ENCODE measurements at places on chromosomes 1 and 21. TPM values are rescaled to one million over a fixed set of nuclear protein-coding genes. Genes with fewer than 3 reads are reported as not detected.
A peak's percentile ranks its signal among the peaks of the same experiment; 100 is the strongest.

DNA sequence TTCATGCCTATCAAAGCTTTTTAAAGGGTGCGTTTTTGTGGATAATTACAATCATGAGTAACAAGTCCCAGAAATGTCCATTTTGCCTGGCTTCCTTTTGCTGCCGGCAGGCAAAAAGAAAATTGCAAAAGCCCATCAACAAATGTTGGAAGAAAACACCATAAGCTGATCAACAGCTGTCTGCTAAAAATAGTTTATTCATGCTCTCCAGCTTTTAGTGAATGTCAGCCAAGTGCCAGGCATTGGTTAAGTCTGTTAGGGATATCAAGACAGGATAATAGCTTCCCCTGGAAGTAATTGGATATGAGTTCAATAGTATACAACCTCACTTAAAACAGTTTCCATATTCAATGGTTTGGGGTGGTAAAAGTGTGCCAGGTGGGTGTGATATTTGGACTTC, 13.6 kb upstream of the AGMAT start:
- DNase-seq = no peak

KIAA1614 gene
- 0.12 TPM for total RNA-seq

- no peak for DNase-seq
Measured at GRCh38 chr21:38269576-38269936, 12.8 kb downstream of the KCNJ15 start.

DNA sequence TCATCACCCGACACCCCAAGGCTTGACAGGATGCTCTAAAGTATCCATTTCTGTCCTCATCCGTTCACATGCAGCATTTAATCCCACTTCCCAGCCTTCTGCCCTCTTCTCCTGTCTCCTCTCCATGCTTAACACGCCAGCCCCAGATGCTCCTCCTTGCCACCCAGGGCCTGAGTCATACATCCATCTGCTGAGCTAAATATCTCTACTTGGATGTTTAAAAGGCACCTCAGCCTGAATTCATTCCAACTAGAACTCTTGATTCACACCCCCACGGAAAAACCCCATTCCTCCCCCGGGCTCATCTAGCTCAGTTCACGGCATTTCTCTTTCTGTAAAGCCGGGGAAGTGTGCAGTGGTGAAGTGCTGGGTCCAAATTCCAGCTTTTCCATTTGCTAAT, 27.7 kb downstream of the TEX35 start:
- no peak for DNase-seq

HUNK gene
- 0.26 TPM for total RNA-seq

GRCh38 chr1:14678011-14678638, 79.6 kb downstream of the KAZN start:
- no peak for DNase-seq

ZYG11A gene
- not detected for total RNA-seq

- DNase-seq = peak; percentile 70
Measured at GRCh38 chr21:41926117-41926806, 27.6 kb downstream of the C2CD2 start.

GJA4 gene
- total RNA-seq = not detected

GRCh38 chr21:23452384-23453083, 2154.7 kb downstream of the MRPL39 start:
- DNase-seq = no peak

DNA sequence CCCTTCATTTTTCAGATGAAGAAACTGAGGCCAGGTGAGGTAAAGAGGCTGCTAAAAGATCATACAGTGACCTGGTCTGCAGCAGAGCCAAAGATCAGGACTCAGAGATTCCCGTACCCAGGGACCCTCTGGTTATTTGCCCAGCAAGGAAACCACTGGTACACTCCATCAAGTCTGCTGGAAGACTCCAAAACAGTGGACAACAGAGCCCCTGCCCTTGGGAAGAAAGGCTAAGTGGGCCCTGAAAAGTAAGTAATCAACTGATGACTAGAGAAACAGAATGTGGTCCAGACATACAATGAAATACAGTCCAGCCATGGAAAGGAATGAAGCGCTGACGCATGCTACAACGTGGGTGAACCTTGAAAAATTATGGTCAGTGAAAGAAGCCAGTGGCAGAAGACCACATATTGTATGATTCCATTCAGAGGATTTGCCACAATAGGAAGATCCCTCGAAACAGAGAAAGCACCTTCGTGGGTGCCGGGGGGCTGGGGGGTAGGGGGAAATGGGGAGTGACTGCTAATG, 106.4 kb downstream of the ETS2 start:
- no peak for DNase-seq

DNA sequence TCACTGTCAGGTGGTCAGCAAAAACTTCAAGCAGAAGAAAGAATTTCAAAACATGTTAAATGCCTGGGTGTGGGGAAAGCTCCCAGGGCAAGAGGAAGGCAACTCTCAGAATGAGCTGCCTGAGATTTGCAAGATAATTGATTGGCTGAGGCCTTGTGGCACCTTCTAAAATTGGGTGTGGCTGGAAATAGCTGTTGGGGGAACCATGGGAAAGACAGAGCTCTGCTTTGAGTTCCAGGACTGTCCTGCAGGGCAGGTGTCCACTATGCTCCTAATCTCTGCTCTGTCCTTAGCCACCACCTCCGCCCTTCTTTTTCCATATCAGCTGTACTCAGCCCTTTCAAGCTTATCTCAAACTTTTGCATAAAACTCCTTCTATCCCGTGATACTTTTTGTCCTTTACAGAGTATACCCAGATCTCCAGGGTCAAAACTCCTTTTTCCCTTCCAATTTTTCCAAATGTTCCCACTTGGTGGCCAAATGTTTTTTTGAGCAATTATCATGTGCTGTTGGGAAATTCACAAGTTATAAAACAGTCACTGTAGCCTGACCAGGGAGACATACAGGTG, 23.8 kb upstream of the PPP2R5A start:
- DNase-seq = no peak

DNA sequence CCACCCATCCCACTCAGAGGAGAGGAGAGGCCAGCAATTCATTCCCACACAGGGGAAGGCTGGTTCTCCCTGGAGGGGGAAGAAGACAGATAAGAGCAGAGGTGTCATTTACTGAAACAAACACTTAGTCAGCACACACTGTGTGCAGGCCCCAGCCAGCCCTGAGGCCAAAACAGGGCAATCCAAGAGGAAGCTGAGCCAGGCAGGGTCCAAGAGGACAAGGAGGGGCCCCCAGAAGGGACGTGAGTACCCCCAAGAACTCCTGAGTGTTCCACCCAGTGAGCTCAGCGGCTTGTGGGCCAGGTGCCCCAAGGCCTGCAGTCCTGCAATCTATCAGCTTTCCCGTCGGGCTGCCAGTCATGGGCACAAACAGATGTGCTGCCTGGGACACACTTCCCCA, 15.8 kb downstream of the ADGRB2 start:
- DNase-seq = no peak

TFAP2E gene
- 2.9 TPM for total RNA-seq

- DNase-seq = peak; percentile 48
Measured at GRCh38 chr21:25708467-25709065, 26.1 kb downstream of the ATP5PF start.

- no peak for DNase-seq
Measured at GRCh38 chr1:156155756-156156510, 2.5 kb downstream of the SEMA4A start.

DNA sequence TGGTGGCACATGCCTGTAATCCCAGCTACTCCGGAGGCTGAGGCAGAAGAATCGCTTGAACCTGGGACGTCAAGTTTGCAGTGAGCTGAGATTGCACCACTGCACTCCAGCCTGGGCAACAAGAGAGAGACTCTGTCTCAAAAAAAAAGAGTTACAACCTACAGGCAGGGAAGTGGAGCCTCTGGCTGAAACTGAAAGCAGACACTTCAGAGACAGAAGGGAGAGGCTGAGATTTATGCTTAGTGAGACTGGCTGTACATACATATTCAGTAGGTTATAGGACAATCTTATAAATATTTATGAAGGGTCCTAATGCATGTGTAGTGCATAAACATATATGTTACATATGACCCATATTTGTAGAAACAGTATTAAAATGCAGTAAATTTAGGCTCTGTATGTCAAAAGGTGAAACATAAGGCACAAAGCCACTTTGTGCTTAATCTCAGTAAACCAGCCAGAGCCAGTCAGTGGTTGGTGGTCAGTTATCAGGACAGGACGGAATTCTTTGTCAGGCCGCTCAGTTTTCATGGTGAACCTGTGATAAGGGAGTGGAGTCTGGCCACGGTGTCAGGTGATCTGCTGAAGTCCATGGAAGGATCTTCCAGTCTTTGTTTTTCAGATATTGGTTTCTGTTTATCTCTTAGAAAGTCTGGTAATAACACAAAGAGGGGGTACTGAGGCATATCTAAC, 13.7 kb downstream of the RHEX start:
- no peak for DNase-seq

PADI3 gene
- total RNA-seq = not detected

DNA sequence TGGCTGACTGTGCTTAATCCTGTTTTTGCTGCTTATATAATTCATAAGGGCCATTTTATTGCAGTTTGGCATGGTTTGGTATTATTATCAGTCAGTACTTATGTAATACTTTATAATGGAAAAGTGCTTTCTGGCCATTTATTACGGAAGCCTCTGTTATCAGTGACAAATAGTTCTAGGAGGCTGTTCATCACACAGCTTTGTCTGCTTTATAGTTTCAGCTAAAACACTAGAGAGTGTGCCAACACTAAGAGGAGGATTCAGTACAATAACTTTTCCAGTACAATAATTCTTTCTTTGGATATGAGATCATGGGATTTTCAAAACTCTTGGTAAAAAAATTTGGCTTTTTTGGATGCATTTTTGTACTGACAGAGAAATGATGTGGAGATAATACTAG, 102.9 kb upstream of the PTGFR start:
- DNase-seq = no peak

AHCYL1 gene
- total RNA-seq = 45.1 TPM

DNA sequence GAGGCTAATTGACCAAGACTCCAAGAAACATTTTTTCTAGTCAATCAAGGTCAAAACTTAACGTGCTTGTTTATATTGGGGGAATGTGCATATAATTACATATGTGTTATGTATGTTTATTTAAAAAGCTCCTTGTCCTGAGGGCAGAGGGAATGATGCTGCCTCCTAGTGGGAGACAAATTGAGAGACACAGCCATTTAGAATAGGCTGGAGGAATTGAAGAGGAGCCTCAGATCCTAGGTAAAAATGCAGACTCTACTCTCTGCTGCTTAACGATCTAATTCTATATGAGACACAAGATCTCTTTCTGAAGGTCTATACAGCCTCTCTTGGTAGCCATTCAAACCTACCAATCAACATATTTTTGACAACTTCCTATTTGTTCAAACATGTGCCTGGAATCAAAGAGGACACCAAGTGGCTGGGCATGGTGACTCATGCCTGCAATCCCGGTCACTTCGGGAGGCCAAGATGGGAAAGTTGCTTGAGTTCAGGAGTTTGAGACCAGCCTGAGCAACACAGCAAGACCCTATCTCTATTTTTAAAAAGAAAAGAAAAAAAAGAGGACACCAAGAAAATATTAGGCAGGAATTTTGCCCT, 136.6 kb upstream of the ZNF648 start:
- no peak for DNase-seq

DNASE2B gene
- total RNA-seq = not detected

DNA sequence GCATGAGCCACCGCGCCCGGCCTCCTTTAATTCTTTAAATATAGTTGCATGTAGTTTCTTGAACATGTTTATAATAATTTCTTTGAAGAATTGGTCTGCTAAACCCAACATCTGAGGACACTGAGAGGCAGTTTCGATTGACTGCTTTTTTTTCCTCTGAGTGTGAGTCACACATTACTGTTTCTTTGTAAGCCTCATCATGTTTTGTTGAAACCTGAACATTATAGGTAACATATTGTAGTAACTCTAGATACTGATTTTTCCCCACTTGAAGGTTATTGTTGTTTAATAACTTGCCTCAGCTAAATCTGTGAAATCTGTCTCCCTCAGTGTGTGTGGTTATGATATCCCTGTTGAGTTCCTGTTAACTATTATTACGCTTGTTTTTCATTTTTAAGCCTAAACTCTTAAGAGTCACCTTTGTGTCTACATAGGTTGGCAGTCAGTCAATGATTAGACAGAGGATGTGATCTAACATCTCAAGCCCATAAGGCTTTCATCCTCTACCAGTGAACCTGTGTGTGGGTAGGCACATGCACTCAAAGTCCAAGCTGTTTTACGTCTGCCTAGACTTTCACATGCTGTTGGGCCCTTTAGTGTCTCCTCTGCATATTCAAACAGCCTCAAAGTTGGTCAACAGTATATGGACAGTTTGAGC, 155.5 kb downstream of the KCNH1 start:
- DNase-seq = no peak

ANGEL2 gene
- 79.8 TPM for total RNA-seq

Data from CD4-positive, alpha-beta memory T cell (primary cell).